ENCODE measurements at places on chromosomes 2 and 18.

- no peak for DNase-seq
These were observed 371 bp upstream of the LCLAT1 start for GRCh38 chr2:30446602-30447148.

DNA sequence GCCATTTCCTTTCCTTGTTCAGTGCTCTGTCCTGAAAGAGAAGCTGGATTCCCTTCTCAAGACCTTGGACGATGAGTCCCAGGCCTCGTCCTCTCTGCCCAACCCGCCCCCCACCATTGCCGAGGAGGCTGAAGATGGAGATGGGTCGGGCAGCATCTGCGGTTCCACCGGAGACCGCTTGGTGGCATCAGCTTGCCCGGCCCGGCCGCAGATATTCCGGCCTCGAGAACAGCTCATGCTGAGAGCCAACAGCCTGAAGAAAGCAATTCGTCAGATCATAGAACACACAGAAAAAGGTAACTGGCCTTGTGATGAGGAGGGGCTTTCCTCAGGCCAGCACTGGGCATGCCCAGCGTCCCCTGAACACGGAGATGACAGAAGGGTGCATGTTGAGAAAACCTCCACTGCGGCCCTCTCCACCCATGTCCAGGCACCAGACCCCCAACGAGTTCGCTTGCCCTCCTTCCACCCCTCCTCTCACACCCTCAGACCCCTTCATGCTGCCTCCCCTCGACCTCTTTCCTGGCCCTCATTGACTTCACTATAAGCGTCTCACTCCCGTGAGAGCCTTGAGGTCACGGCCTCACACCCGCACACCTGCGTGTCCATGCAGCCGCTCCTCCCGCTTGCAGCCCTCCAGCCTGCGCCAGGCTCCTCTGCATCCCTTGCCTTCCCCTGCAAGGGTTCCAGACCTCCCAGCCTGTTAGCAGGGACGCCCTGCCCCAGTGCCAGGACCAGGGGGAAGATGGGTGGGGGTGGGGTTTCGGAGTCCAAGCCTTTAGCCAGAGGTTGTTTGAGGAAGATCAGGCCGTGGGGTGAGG is 95.0 kb downstream of the DGKD start:
- DNase-seq = no peak

DNA sequence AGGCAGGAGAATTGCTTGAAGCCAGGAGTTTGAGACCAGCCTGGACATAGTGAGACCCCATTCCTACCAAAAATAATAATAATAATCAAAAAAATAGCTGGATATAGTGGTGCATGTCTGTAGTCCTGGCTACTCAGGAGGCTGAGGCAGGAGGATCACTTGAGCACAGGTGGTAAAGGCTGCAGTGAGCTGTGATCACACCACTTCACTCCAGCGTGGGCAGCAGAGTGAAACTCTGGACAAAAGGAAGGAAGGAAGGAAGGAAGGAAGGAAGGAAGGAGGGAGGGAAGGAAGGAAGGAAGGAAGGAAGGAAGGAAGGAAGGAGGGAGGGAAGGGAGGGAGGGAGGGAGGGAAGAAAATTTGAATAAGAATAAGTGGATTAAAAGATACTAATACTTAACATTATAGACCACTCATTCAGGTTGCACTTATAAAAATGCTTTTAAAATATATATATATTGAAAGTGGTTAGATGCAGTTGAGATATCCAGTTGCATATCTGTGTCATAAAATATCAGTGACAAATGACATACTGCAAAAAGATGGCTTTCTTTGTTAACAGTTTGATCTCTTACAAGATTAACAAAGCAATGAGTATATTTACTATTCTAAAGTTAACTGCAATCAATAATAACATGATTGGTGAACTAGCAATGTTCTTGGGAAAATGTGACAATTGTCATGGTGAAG is 702.4 kb downstream of the CPS1 start:
- no peak for DNase-seq

DNA sequence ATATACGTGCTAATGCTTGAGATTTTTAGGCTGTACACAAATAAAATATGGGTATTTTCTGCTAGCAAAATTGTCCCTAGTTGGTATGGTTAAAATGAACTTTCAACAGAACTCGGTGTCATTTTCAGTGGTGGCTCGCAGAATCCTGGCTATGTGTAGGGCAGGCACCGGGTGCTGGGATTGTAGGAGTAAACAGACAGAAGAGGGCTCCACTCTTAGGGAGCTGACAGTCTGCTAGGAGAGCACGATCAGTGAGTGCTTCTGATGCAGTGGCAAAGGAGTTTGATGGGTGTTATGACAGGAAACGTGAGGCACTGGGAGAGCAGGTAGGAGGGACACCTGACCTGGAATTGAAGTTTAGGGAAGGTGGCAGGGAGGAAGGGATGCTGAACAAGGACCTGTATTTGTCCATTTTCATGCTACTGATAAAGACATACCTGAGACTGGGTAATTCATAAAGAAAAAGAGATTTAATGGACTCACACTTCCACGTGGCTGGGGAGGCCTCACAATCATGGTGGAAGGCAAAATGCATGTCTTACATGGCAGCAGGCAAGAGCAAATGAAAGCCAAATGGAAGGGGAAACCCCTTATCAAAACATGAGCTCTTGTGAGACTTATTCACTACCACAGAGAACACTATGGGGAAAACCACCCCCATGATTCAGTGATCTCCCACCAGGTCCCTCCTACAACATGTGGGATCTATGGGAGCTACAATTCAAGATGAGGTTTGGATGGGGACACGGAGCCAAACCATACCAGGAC is 105.4 kb upstream of the LCLAT1 start:
- no peak for DNase-seq

DNA sequence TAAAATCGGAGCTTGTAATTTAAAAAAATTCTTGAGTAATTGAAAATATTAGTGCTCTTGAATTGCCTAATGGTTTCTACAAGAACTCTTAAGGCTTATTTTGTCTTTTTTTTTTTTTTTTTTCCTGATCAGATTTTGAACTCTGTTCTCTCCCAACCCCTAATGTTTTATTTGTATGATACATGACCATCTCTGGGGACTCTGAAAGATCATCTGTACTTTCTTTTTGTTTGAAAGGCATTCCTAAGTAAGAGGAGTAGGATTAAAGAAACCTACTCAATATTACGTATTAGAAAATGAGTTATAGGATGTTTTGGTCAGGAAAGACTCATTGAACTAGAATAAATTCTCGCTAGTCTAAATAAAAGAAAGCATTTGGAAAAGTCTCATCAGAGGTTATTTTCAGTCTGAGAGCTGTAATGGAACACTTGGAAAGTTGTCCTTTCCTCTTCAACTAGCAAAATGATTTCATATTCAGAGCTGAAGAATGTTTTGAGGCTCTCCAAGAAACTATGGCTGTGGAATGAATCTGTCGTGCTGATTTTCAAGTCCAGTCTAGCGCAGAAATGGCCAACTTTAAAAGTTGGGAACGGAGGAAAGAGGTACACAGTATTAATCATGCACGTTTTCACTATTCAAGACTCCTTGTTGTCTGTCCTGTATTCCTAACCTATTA is 182.7 kb downstream of the PRPF40A start:
- no peak for DNase-seq

- no peak for DNase-seq
These were observed 679 bp downstream of the CLK1 start for GRCh38 chr2:200863782-200864175.

DNA sequence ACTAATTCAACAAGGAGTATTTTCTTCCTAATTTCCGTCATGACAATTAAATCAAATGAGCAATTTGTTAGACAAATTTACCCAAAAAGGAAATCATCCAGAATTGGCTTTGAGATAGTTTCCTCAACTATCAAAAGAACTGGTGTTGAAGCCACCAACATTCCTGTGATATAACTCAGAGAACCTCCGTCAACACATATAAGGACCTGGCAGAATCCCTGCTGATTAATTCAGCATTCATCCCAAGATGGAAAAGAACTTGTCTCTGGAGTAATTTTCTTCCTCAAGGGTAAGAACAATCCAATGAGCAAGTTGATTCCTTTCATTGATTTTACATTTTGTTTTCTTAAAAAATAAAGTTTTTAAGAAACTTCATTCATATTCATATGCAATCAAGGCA is 62.0 kb downstream of the MBD2 start:
- no peak for DNase-seq

DNA sequence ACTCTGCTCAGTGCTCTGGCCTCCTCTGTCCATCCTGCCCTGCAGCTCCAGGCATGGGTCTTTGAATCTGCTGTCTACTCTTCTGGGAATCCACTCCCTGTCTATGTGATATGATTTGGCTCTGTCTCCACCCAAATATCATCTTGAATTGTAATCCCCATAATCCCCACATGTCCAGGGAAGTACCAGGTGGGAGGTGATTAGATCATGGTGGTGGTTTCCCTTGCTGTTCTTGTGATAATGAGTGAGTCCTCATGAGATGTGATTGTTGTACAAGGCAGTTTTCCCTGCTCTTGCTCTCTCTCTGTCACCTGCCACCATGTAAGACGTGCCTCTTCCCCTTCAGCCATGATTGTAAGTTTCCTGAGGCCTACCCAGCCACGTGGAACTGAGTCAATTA is 881.8 kb upstream of the ID2 start:
- no peak for DNase-seq

Measured in activated T-helper 2 cell treated with anti-CD3 and anti-CD28 coated beads, Interferon-gamma antibody, Interleukin-2, Interleukin-4, amounts not matched to agents 10 μg/mL and 5 μg/mL and 100 μg/mL, durations not matched to agents 14 hours and 24 hours and 36 hours (primary cell).